Fibroblast of skin of right biceps (primary cell): ENCODE measurements at places on chromosomes 16 and 17.

GRCh38 chr16:57562066-57562465, 19.6 kb downstream of the ADGRG5 start:
- DNase-seq: no peak

DNA sequence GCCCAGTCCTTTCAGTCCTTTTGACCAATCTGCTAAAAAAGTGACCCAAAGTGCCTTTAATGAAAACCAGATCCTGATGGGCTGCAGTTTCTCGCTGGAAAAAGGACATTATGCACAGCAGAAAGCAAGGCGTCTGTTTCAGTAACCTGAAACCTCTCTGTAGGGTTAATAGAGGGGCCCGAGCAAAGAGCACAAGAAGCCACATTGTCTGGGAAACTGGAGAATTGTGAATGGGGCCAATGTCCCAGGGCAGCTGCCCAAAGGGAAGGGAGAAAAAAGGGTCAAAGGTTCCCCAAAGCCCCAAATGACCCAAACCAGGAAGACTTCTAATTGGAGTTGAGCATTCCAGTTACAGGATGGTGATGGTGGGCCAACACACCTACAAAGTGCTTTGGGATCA, 3.0 kb downstream of the OTOA start:
- DNase-seq: no peak

DNA sequence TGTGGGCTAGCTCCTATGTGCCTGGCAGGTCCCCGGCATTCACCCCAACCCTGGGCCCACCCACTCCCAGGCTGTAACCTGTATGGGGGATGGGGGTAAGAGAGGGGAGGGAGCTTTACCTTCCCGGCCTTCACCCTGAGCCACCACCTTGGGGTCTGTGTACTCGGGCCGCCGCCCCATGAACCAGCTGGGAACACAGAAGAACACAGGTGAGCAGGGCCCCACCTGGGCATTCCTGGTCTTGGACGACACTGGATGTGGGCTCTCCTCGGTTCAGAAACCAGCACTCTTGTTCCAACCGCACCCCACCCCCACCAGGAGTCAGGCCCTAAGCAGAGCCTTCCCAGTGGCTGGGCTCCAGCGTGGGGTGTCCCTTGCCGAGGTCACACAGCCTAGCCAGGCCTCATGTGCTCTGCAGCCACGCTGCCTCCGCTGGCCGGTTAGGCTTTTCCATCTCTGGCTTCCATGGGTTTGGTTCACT, 18.8 kb downstream of the B9D1 start:
- DNase-seq: no peak

DNA sequence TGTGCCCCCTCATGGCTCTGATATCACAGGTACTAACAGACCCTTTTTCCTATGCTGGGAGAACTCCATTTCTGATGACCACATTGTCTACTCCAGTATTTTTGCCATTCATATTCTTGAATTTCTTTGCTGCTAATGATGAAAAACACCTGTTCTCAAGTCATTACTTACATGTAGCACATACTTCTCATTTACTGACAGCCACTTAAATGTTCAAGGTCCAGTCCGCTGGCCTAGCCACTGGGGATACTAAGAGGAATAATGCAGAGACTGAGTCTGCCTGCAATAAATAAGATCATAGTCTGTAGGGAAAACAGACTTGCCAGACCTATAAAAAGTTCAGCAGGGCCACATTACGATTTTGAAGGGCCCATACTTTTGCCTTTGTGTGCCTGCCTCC, 27.5 kb downstream of the TEX14 start:
- DNase-seq: no peak

DNA sequence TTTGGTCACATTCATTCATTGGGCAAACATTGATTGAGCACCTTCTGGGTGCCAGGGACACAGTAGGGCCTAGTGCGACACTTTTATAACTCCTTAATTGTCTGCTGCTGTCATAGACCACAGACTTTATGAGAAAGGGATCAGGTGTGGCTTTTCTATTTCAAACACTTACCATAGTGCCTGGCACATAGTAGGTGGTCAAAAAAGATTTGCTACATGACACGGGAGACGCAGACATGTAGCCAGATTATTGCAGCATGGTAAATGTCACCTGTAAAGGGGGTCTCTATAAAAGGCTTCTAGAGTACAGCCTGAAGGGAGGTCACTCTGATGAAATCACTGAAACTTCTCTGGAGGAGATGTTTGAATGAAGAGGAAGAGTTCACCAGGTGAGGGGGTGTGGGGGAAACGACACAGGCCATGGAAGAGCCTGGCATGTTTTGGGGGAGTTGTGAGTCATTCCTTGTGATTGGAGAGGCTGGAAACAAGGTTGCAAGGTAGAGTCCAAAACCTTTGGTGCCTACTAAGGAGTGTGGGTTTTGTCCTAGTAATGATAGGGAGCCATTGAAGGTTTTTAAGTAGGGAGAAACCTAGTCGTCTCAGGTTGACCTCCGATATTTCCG, 1.6 kb downstream of the RSAD1 start:
- DNase-seq: no peak

GRCh38 chr16:4675864-4676786, 17.2 kb upstream of the NUDT16L1 start:
- DNase-seq: no peak

GRCh38 chr17:10616502-10617119, 40.5 kb downstream of the MYH3 start:
- peak; percentile 74 for DNase-seq

DNA sequence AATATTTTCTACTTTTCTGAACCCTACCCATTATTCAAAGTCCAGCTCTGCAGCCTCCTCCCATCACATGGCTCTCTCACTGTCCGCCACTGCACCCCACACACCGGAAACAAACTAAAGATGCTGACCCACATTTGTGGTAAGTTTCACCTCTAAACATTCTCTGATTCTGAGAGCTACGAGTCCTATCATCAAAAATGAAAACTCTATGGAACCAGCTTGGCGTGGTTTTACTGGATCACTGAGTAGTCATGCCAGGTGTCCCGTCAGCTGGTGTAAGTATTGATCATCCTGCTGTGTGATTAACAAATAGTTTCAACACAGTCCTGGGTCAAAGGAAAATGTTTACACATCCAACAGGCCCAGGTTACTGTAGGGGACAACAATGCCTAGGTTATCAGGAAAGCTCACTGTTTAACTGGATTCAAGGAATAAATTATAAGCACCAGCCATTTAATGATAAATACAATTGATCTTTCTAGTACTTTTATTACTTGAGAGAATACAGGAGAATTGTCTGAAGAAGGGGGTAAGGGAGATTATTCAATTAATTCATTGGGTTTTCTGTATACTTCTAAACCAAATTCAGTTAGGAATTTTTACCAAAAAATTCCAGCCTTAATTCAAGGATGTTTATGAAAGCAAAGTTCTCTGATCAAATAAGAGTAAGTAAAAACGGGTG, 33.9 kb downstream of the CYTH1 start:
- DNase-seq: no peak

- DNase-seq: no peak
Observed at GRCh38 chr17:50493744-50494143, 14.5 kb upstream of the MYCBPAP start.

- no peak for DNase-seq
Observed at GRCh38 chr16:12544477-12545296, 259.0 kb downstream of the CPPED1 start.

DNA sequence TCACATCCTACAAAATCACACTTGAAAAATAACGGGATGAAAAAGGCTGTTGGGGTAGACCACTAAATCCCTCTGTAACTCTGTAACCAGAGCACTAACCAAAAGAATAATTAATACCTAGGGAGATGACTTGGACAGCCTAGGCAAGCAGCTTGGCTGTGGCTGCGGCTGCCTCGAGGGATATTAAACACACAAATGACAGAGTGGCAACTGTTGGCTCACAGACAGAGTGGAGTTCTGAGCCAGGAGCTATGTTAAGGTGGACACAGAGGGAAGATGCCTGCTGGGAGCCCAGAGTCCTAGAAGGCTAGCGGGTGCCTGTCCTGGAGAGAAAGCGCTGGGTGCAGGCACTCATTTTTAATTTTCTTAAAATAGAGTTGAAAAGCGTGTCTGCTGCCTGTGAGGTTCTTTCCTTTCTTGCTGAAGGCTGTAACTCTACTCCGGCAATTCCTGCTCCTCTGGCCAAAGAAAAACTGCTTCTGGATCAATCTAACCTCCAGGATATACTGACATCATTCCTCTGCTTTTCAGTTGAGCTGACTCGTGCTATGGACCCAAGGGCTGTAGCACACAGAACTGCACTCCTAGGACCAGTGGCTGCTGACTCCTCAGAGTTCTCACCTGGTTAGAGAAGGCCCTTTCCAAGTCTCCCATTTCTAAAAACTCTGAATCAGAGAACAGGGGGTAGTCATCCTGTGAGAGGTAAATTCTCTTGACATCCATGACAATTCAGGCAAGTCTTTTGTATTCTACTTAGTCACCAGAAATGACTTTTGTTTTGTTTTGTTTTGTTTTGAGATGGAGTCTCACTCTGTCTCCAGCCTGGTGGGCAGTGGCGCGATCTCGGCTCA, 147.9 kb downstream of the STX8 start:
- DNase-seq: no peak

- no peak for DNase-seq
Observed at GRCh38 chr17:38706505-38707216, 1.6 kb downstream of the MLLT6 start.

DNA sequence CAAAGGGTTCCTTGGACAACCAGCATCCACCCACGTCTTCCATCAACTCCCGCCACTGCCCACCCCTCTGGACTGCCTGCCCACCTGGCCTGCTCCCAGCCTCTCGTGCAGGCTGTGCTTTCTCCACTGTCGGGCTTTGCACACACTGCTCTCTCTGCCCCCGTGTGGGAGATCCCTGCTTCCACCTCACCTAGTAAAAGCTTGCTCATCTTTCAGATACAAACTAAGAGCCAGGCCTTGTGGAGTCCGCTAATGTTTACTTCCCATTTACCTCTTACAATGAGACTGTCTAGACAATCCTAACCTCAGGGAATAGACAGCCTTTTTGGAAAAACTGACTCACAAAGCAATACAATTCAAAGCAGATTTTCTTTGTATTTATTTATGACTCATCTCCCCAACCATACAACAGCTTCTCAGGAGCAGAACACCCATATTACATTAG, 67.6 kb downstream of the USP31 start:
- peak; percentile 79 for DNase-seq

GRCh38 chr17:46120078-46120477, 73.2 kb downstream of the KANSL1 start:
- DNase-seq: no peak

DNA sequence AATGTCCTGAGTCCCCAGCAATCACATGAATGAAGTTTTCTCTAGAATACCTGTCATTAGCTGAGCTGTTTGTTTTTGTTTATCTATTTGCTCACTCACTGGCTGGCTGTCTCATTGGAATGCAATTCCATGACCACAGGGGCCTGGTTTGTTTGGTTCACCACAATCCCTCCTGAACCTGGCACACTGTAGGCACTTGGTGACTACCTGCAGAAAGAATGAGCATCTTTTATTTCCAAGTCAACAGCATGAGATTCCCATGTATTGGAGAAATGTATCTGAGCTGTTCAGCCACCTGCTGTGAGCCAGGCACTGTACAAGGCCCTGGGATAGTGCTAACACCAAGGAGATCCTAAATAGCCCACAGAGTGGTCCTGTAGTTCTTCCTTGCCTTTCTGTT, 345.1 kb downstream of the XYLT1 start:
- DNase-seq: peak; percentile 15

DNA sequence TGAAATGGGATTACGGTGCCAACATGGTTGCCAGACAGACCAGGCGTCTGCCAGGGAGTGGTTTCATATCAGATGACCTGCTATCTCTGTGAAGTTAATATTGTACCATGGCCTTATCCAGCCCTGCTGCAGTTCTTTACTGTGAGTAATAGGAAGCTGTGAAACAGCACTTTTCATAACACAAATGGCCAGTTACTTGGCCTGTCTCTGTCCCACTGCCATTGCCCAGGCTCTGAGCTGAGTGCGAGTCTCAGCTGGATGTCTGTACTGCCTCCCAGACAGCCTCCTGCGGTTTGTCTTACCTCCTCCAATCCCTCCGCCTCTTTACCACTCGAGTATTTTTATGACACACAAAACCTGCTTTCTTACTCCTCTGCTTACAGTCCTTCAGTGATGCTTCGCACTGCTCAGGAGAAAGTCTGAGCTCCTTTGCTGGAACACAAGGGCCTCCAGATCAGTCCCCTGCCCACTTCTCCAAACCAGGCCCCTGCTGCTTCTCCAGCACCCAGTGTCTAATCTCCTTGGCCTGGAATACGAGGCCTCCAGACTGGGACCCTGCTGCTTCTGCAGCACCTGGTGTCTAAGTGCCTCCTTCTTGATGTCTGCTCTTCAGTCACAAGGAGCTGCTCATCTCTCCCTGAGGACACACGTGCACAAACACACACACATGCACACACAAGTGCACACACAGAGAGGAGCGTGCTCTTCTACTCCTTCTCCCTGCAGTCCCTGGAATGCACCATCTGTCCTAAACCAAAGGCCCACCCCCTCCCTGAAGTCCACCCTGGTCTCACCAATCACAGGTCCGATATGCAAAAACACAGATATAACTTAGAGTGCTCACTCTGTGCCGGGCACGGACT, 17.1 kb upstream of the RHOT1 start:
- no peak for DNase-seq

GRCh38 chr17:349666-350065, 2.9 kb downstream of the RPH3AL start:
- DNase-seq: no peak

DNA sequence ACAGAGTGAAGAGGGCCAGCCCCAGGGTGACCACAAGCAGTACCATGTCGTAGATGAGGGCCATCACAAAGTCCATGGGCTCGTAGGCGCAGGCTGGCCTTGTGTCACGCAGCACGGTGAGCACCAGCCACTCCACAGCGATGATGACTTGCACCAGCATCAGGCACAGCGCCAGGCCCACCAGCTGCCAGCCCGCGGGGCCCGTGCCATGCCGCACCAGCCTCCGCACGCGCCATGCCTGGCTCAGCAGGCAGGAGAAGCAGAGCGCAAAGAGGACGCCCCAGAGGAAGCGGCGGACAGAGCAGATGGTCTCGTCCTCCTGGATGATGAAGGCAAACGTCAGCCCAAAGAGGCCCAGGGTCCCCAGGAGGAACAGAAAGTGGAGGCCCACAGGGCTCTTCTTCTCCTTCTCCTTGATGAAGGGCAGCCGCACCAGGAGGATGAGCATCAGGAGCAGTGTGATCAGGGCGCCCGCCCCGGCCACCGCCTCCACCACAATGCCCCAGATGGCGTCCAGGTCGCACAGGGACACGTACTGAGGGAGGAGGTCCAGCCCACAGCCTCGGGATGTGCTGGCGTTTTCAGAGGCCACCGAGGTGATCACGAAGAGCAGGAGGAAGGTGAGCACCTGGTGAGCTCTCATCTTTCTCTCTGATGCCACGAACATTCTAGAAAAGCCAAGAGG, 12.3 kb downstream of the GPRC5B start:
- no peak for DNase-seq

- DNase-seq: peak; percentile 18
Observed at GRCh38 chr16:67372664-67373063, 20.6 kb downstream of the TPPP3 start.

GRCh38 chr17:69717214-69717613, 302.7 kb downstream of the MAP2K6 start:
- no peak for DNase-seq

- DNase-seq: no peak
Observed at GRCh38 chr16:26731729-26732128, 335.0 kb upstream of the C16orf82 start.

GRCh38 chr17:78654325-78654724, 77.1 kb upstream of the DNAH17 start:
- DNase-seq: no peak
